ENCODE measurements at places on chromosomes 4 and X.

DNA sequence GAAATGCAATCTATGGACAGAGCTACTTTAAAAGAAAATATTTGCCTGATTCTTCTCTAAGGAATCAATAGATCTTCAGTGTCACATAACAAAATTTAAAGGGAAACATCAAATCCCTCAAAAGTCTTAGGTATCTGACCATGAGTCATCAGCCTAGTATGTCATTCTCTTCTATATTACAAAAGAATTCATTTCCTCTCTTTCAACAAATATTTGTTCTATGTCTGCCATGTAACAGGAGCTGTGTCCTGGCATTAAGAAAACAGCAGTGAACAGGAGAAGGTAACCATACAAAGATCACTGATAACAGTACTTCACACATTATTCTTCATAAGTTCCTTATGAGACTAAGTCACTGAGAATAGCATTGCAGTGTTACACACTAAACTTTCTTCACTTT is 243.6 kb upstream of the DKK2 start:
- DNase-seq: no peak

DNA sequence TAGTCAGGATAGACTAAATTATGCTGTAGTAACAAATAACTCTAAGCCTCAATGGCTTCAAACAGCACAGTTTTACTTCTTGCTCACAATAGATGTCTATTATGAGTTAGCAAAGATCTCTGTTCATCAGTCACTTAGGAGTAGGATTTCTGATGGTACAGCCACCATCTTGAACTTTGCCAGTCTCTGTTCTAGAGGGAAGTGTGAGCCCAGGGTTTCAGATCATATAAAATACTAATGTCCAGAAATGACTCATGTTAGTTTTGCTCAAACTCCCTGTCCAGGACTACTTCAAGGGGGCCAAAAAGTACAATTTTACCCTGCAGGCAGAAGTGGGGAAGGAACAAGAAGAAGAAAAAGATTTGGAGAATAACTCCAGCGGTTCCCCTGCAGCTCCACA is 77.1 kb upstream of the LSM6 start:
- no peak for DNase-seq

DNA sequence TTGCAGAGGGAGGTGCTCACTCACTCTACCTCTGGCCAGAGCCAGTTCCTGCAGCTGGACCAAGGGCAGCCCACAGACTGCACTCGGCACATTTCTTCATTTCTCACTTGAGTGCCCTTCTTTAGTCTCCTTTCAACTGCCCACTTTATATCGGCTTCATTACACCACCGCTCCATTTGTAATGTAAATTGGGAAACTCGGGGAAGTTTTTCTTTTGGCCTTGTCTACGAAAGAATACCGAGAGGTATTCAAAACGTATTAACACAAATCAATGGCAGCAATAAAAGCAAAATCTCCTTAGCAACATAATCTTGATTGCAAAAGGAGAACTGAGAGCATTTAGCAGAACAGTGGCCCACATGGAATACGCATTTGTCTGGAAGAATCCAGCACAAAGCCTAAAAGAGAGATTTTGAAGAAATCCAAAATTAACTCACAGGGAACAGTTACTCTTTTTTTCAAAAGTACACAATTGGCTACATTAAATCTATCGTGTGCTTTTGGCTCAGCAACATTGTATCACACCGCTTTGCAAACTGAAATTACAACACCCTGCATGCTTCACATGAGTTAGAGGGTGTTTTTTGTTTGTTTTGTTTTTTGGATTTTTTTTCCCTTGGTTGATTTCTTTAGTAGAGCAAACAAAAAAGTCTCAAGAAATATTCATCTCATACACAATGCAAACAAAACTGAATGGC is 62.6 kb downstream of the CHIC2 start:
- no peak for DNase-seq

DNA sequence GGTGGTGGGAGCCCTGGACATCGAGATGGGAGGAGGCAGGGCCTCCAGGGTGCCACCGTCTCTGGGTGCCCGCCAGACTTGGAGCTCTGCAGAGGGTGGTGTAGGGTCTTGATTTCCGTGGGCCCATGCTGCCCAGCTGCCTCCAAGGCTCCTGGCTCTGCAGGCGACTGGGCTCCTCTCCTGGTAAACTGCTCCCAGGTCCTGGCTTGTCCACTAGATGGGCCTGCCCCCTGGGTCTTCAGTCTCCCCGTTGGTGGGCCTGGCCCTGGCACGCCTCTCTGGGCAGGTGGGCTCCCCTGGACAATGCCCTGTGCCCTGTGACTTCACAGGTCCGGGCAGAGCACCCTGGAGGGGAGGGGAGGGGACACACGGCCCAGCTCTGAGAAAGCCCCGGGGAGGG is 7.7 kb downstream of the FGFR3 start:
- DNase-seq: no peak

GRCh38 chrX:40172401-40173142 is 74.8 kb upstream of the BCOR start:
- DNase-seq: peak; percentile 45

- no peak for DNase-seq
Measured at GRCh38 chr4:8766610-8767009, 105.0 kb downstream of the HMX1 start.

- no peak for DNase-seq
Measured at GRCh38 chr4:48017108-48017571, 568 bp downstream of the NIPAL1 start.

DNA sequence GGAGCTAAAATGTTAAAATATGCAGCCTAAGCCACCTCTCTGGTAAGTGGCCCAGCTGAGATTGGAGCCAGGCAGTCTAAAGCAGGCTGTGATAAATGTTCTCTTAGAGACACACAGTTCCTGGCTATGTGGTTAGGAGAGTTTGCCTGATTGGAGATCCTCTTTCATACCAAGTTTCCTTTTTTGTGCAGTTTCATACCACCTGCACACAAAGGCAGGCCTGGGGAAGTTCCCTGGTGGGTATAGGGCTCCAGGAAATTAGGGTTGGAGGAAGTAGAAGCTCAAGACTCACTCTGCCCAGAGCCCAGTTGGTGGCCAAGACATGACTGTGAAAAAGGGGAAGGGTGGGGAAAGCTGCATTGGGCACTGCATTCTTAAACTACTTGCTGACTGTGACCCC is 16.9 kb downstream of the CYBB start:
- no peak for DNase-seq

- no peak for DNase-seq
Measured at GRCh38 chr4:36206603-36207311, 37.6 kb downstream of the ARAP2 start.

DNA sequence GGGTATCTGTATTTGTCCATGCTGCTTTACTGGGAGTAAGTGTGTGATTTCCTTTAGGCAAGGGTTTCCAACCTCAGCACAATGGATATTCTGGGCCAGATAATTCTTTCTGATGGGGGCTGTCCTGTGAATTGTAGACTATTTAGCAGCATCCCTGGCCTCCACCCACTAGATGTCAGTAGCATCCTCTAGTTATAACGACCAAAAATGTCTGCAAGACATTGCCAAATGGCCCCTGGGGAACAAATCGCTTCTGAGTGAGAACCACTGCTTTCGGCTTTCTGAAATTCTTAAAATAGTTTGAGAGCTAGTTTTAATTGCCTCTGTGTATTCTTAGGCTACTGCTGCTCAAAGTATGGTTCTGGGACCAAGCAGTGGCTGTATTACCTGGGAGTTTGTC is 81.2 kb upstream of the GPM6B start:
- no peak for DNase-seq

- DNase-seq: no peak
Measured at GRCh38 chr4:5971078-5971450, 47.2 kb downstream of the C4orf50 start.

DNA sequence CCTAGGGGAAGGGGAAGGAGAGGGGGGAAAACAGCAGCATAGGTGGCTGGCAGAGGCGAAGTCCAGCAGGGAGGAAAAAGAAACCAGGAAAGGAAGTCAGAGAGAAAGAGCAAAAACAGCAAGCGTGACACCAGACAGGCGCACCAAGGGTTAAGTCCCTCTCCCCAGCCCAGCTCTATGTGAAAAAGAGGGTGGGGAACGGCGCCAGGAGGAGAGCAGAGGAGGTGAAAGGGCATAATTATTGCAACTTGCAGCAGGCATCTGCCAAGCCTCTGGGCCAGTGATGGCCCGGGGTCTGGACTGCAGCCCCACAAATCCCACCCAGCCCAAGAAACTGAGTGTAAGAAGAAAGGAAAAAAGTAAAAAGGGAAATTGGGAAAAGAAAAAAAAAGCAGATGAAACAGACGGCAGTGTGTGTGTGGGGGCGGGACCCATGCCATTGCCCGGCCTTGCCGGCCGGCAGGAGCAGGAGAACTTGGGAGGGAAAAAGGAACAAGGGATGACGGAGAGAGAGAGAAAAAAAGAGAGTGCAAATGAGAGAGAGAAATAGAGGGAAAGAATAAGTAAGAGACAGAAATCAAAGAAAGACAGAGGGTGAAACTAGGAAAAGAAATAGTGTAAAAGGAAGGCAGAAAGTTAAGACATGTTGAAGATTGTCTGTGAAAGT is 14.1 kb upstream of the RHOXF2 start:
- no peak for DNase-seq

GRCh38 chrX:91434351-91435168 is at the start of gene PABPC5:
PABPC5 (plus strand) TSS chrX:91434839; CDS start chrX:91435578, 739 bp downstream.
- DNase-seq: no peak

DNA sequence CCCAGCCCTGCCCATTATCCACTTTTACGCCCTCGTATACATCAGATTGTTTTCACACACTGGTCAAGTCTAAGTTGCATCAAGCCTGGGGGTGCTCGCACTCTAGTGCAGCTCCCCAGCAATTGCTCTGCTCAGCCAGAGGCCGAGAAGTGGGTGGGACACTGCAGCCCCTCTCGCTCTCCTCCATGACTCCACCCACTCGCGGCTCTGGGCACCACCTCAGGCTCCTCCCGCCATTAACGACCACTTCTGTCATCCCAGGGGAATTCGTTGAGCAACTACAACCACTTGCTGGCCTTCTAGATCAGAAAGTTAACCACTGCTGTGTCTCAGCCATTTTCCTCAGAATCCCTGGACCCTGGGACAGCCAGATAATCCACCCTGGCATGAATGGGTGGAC is 53.6 kb downstream of the ETNPPL start:
- no peak for DNase-seq

GRCh38 chr4:108247387-108248049 is 78.8 kb upstream of the LEF1 start:
- DNase-seq: no peak

- no peak for DNase-seq
Measured at GRCh38 chr4:47101453-47101852, 70.1 kb downstream of the GABRB1 start.

DNA sequence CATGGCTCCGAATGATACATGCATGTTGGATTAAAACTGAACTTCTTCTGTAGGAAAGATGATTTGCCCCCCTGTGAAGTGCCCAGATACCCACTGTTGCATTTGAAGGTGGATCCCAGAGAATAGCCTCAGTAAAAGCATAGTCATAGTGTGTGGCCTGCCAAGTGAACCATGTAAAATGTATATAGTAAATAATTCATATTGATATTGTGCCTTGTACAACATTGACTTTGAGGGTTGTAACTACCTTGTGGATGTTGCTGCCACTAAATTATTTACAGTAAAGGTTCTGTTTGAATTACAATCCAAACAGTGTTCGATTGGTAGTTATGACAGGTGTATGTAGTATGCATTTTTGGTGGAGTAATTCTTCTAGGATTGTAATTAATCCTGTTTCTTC is 19.2 kb downstream of the TMEM131L start:
- DNase-seq: no peak

DNA sequence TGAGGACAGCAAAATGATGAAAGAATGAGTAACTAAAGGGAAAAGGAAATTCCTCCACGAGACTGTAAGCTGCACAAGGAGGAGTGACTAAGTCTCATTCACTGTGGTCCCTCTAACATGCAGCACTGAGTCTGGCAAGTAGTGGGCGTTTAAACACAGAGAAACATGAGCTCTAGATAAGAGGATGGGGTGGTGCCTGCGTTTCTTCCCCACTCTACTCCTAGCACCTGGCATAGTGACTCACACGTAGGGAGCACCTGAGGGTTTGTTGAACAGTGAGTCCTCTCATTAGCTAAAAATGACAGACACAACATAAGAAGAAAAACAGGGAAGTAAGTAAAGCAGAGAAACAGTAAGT is 105.8 kb upstream of the CBR4 start:
- no peak for DNase-seq

DNA sequence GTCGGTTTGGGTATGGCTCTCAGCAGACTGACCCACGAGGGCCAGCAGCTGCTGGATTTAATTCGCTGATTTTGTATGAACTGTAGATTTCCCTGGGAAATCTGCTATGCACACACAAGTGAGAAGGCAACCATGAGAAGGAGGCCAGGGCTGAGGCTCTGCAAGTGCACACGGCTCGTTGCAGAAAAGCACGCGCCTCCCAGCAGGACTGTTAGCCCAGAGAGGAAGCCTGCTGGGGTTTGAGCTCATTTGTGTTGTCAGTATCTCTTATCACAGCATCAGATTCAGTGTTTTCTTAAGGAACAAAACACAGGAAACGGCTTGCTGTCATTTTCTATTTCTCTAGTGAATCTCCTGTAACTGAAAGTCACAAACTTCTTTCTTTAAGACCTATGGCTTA is 296.2 kb upstream of the FAT1 start:
- no peak for DNase-seq

DNA sequence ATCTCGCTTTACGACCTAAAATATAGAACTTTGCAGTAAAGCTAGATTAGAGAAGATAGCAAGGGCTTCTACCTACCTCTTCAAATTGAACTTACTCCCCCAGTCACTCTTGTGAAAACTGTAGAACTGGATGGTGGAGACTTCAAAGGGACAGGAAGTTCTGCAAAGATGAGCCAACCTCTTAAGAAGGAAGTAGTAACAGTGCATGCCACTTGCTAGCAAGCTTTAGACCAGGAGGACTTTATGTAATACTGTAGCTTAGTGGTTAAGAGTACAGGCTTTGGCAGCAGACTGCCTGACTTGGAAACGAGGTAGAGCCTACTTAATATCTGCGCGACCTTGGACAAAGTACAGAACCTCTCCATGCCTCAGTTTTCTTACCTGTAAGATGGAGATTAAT is 27.5 kb upstream of the VBP1 start:
- peak; percentile 31 for DNase-seq

DNA sequence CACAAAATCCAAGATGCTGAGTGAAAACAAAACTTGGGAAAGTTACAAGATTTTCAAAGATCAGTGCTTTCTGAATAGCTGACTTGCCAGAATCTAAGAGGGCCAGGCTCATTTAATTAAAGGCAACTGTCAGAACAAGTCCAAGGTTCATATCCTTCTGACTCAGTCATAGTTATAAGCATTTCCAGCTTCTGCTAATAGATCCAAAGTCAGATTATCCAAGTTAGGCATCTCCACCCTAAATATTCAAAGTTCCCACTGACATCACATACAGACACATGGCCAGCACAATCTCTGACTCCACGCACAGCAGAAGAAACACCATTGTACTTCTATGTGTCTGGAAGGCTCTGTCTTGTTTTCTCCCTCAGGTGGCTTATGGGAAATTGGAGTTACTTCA is 41.8 kb downstream of the GASK1B start:
- DNase-seq: no peak
